ENCODE measurements at places on chromosomes 5 and 9.

DNA sequence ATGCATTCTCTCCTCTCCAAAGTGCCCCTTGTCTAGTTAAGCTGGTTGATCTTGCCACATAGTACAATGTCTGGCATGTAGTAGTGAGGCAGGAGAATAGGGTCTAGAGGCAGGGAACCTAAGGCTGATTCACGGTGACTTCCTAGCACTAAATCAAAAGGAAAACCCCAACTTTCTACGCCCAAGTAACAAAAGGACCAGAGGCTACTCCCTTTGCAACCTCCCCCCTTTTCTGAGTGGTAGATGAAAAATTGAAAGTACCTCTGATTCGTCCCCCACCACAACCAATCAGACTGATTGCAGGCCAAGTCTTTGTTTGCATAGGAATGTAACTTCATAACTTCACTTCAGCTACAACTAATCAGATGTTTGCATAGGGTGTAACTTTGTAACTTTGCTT lies 278.8 kb downstream of the PSAT1 start:
- DNase-seq: no peak

GRCh38 chr5:180868960-180869359 lies 7.9 kb upstream of the ZFP62 start:
- no peak for DNase-seq

GRCh38 chr9:109560470-109561132 lies 62.5 kb upstream of the PTPN3 start:
- no peak for DNase-seq

DNA sequence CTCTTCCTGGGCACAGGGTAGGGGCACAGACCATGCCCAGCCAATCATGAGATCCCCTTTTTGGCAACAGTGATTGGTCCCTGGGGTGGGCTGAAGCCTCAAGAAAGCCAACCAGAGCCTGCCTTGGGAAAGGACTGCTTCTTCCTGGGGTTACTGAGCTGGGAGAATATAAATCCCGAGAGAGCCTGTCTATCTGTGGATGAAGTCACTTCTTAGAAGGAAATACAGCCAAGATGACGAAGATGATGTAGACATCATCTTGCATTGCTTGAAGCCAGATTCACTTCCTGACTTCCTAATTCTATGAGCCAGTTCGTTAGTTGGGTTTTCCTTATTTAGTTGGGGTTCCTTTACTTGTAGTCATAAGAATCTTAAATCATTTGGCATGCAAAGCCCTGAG lies 50.1 kb upstream of the PWWP2A start:
- DNase-seq: no peak

DNA sequence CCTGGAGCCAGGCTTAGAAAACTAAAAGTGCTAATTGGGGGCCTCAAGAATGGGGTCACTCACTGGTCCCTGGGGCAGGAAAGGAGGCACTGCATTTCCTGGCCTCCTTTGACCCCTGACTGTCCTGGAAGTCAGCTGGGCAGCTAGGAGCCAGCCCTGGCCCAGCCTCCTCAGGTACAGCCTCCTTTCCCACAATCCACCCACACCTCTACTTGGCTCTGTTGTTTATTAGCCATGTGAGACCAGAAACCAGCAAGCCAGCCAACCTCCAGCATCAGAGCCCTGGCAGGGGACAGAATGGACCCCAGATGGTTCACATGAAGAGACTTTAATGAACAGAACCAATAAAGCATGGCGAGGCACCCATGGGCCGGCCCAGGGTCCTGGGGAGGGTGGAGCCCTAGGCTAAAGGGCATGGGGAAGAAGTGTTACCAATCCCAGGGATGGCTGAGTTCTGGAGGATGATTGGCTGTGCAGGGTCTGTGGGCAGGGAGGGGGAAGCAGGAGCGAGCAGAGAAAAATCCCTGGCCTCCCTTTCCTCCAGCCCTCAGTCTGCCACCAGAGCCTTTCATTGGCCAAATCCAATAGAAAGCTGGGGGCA lies 55.3 kb upstream of the ANGPTL2 start:
- no peak for DNase-seq

DNA sequence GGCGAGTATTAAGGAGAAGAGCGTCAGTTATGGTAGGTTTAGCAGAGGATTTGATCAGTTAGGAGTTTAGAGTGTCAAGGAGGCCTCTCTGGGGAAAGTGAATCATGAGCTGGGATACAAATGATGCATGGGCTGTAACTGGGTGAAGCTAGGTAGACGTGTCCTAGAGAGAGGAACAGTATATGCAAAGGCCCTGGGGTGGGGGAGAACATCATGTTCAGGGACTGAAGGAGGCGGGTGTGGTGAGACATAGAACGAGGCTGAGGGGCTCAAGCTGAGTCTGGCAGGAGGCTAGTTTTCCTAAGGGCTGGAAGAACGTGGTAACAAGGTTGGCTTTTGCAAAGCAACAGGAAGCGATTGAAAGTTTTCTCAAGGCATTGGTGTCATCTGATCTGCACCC lies 10.5 kb downstream of the TMEM268 start:
- no peak for DNase-seq

All from stimulated activated CD8-positive, alpha-beta memory T cell treated with anti-CD3 and anti-CD28 coated beads, Interleukin-12 subunit alpha, Interleukin-12 subunit beta, amount 100 ng/mL, for 4 hours (primary cell).